ENCODE measurements at places on chromosomes 12 and 14.

- DNase-seq = peak; percentile 97
Observed at GRCh38 chr12:19273482-19274330, 144.2 kb downstream of the PLEKHA5 start.

- DNase-seq = no peak
Observed at GRCh38 chr12:120847392-120847791, 56.8 kb downstream of the SPPL3 start.

- DNase-seq = no peak
Observed at GRCh38 chr12:123427036-123427769, 9.3 kb downstream of the RILPL2 start.

DNA sequence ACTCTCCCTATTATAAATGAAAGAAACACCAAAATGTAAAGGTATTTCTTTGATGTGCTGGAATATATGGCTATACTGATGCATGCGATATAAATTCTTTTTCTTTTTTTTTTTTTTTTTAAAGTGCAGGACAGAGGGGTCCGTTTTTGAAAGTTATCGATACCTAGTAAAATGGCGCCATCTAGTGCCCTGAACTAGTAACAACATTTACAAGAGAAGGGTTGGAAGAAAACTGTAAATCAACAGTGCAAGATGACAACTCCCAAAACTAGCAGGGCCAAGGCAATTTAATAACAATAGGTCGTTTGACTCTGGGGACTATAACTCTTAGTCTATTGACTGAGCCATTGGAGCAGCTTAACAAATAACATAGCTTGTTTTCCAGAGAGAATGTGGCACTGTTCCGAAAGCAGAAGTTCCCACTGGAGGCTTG is 137.7 kb downstream of the SPTSSA start:
- DNase-seq = no peak

GRCh38 chr14:65847075-65847847 is 434.7 kb downstream of the FUT8 start:
- no peak for DNase-seq

DNA sequence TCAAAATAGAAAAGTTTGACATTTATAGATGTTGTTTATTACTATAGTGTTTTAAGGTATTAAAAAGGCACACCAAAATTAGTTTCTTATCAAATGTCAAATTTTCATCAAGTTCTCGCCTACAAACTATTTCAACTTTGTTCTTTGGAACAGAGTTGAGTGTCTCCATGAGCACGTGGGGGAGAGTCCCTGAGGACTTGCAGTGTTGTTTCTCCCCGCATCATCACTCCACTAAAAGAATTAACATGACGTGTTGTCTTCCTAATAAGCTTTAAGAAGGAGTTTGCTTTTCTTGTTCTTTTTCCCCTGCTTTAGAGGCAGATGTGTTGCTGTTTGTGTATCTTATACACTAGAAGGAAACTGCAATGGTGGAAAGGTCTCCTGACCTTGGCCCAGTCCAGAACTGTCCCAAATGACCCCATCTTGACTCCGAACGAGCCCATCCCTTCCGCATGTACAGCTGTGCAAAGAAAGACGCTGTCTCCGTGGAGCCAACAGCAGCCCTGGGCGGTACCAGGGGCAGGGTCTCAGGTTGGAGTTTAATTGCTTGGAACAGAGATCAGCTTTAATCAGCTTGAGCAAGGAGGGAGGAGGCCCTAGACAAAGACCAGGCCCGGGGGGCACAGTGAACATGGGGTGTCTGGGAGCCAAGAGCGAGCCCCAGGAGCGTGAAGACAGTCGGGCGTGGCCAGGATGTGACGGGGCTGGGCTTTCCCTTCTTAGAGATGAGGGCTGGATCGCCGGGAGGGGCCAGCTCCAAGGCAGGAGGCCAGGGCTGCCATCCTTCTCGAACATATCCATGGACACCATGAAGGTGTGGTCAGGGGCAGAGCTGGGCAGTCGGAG is 215.4 kb upstream of the RTL1 start:
- DNase-seq = no peak

DNA sequence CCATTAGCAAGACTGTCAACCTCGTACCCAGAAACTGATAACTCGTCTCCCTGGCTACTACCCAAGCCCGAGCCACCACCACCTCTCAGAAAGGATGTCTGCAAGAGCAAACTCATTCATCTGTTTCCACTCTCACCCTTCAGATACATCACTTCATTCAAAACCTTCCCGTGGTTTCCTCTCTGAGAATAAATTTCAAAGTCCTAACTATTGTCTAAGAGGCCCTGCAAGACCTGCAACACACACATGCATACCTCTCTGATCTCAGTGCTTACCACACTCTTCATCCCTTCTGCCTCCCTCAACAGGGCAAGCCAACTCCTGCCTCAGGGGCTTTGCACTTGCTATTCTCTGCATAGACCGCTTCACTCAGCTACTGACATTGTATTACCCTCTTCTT is 40.6 kb downstream of the PPP1R13B start:
- no peak for DNase-seq

GRCh38 chr14:60101786-60102185 is 10.1 kb downstream of the PCNX4 start:
- no peak for DNase-seq

DNA sequence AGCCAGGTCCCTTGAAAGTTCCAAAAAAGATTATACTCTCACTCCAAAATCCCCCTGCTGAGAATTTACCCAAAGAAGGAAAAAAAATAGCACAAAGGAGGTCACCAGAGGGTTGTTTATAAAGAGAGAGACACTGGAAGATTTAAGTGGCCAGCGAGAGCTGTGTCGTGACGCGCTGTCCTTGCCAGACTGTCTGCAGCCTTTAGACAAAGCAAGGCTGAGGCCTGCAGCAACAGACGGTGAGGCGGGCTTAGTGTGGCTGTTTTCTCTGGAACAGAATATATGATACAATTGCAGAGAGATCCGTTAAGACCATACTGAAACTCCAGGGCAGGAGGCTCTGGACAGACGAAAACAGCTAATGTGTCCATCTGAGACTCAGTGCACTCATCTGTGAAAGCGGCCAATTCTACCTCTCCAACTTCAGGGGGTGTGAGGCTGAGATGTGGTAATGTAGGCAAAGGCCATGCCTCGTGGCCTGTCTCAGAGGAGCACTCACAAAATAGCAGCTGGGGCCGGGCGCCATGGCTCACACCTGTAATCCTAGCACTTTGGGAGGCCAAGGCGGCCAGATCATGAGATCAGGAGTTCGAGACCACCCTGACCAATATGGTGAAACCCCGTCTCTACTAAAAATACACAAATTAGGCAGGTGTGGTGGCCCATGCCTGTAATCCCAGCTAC is 36.2 kb downstream of the ANAPC7 start:
- no peak for DNase-seq

DNA sequence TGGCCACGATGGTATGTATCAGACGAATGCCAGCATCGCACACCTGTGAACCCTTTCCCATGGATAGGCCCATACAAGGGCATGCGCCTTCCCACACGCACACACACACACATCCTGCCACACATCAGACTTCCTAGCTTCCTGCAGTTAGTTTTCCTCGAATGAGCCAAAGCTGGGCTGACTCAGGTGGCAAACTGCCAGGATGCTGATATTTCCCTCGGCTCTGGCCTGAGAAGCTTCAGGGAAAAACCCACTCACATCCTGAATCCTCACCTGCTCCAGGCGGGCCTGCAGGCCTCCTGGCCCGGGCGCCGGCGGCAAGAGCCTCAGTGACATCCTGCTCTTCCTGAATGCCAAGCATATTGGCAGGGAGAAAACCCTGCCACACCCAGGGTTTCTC is 22.4 kb downstream of the CALM1 start:
- peak; percentile 89 for DNase-seq

All from RCC 7860 (cell line).